Forelimb muscle (tissue), 1 donor: ENCODE measurements at places on chromosomes 7 and 10. TPM values are rescaled to one million over a fixed set of nuclear protein-coding genes. Genes with fewer than 3 reads are reported as not detected.

DNA sequence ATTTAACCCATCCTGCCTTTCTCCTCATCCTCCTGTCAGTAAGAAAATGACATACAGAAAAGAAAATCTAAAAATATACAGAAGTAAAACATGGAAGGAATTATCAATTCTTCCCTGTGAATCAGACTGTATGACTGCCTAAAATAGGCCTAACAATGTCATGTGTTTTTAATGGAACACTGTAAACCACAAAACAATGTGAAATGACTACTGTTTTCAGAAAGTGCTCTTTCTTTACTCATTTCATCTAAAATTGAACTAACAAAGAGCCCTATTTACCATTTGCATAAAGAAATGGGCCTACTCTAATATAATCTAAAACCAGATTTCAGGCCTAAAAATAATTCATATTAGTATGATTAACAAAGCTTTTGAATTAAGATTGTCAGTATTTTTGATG lies 35.7 kb downstream of the SEMA3E start:
- no peak for DNase-seq

GRCh38 chr7:155066417-155066950 lies 3.6 kb upstream of the HTR5A start:
- no peak for DNase-seq

DNA sequence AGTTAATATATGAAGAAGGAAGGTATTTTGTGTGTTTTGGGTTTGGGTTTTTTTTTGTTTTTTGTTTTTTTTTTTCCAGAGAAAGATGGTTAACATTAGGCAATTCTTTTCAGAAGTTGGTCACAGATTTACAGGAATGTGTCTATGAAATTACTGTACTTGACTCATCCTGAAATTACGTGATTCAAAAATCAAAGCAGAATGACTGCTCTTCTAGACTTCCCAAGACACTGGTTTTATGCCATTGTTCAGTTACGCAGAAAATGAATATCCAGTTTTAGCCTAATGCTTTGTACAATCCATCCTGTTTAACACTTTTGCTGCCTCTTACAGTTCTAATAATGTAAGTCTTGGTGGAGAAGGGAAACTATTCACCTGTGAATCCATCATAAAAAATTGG lies 39.7 kb upstream of the CELF2 start:
- no peak for DNase-seq

The HPS1 gene
- polyA plus RNA-seq = 16.3 TPM

The ACBD7 gene
- 0.94 TPM for polyA plus RNA-seq

The NPFFR1 gene
- polyA plus RNA-seq = 0.05 TPM
